Right renal pelvis (tissue), 4 donors: ENCODE measurements at places on chromosomes 5 and 9. TPM values are rescaled to one million over a fixed set of nuclear protein-coding genes. Genes with fewer than 3 reads are reported as not detected.

Gene GAS1
- polyA plus RNA-seq = 57.3 TPM

Gene TSLP
- 0.39 TPM for polyA plus RNA-seq

Gene FOXD4L3
- not detected for polyA plus RNA-seq

Gene DMRT3
- polyA plus RNA-seq = 1.6 TPM

Gene TAL2
- polyA plus RNA-seq = 2.5 TPM

Gene TRIM36
- polyA plus RNA-seq = 3.2 TPM

Gene GADD45G
- polyA plus RNA-seq = 5.4 TPM

Gene SLC1A3
- polyA plus RNA-seq = 4.9 TPM

Gene NDUFA8
- polyA plus RNA-seq = 73.9 TPM

Gene PAPPA
- polyA plus RNA-seq = 4.4 TPM

Gene MRPL36
- 41.6 TPM for polyA plus RNA-seq

Gene LHX6
- polyA plus RNA-seq = 3.9 TPM

Gene LRRC26
- not detected for polyA plus RNA-seq

Gene SPATA31E1
- not detected for polyA plus RNA-seq

Gene FOXD4
- polyA plus RNA-seq = 0.70 TPM

Gene PHF24
- 0.24 TPM for polyA plus RNA-seq

Gene PLPP6
- polyA plus RNA-seq = 19.0 TPM

Gene SIT1
- polyA plus RNA-seq = 0.40 TPM

Gene SPIN1
- 152 TPM for polyA plus RNA-seq

Gene RLN2
- 3.2 TPM for polyA plus RNA-seq

Gene GAPT
- polyA plus RNA-seq = 0.73 TPM

Gene CDC20B
- 0.72 TPM for polyA plus RNA-seq

Gene IFNA13
- polyA plus RNA-seq = not detected

Gene PTPA
- 131 TPM for polyA plus RNA-seq

Gene ZFP2
- 8.5 TPM for polyA plus RNA-seq

Gene ZNF454
- 6.5 TPM for polyA plus RNA-seq

Gene ERCC6L2
- polyA plus RNA-seq = 44.8 TPM

Gene MUSK
- not detected for polyA plus RNA-seq

Gene KCNV2
- not detected for polyA plus RNA-seq

Gene SMIM33
- polyA plus RNA-seq = not detected

Gene PCDHB12
- 5.4 TPM for polyA plus RNA-seq

Gene SPOUT1
- polyA plus RNA-seq = 48.7 TPM

Gene CCDC192
- 1.2 TPM for polyA plus RNA-seq

Gene PLAC8L1
- polyA plus RNA-seq = 0.91 TPM

Gene SELENOP
- polyA plus RNA-seq = 501 TPM

Gene WASHC1
- polyA plus RNA-seq = 36.1 TPM

Gene GPX8
- polyA plus RNA-seq = 95.1 TPM

Gene SLC9A3
- polyA plus RNA-seq = 47.8 TPM

Gene GABRA1
- polyA plus RNA-seq = not detected

Gene CTXN3
- not detected for polyA plus RNA-seq

Gene HNRNPA0
- 78.2 TPM for polyA plus RNA-seq

Gene OR1L8
- polyA plus RNA-seq = 0.30 TPM

Gene FAT2
- 5.9 TPM for polyA plus RNA-seq

Gene PGM5
- 48.1 TPM for polyA plus RNA-seq

Gene AMBP
- polyA plus RNA-seq = 2.2 TPM

Gene SHISAL2B
- not detected for polyA plus RNA-seq

Gene PCDHGA7
- polyA plus RNA-seq = 2.1 TPM

Gene ARL14EPL
- polyA plus RNA-seq = not detected

Gene LCN9
- not detected for polyA plus RNA-seq

Gene GLRA1
- not detected for polyA plus RNA-seq

Gene SPARC
- polyA plus RNA-seq = 2,571 TPM

Gene HTR1A
- 0.05 TPM for polyA plus RNA-seq

Gene F2RL1
- polyA plus RNA-seq = 42.7 TPM

Gene NR5A1
- not detected for polyA plus RNA-seq

Gene SREK1
- 170 TPM for polyA plus RNA-seq

Gene LHX3
- not detected for polyA plus RNA-seq

Gene TAF11L10
- polyA plus RNA-seq = not detected

Gene SPINK5
- 0.63 TPM for polyA plus RNA-seq

Gene ADCY2
- polyA plus RNA-seq = 6.7 TPM
